ENCODE measurements at places on chromosomes 3 and 15. TPM values are rescaled to one million over a fixed set of nuclear protein-coding genes. Genes with fewer than 3 reads are reported as not detected.

CCR9 gene
- not detected for total RNA-seq

PIERCE2 gene
- total RNA-seq, result 5.7 TPM

GOLGA6B gene
- total RNA-seq, result not detected

C2CD4B gene
- 7.2 TPM for total RNA-seq

ISG20 gene
- 35.6 TPM for total RNA-seq

- H3K4me3 ChIP-seq, result no peak overlapping the region
- no peaks in the 10 kb centered on the region for H3K36me3 ChIP-seq
- H3K4me1 ChIP-seq, result peaks cover 3% of the 10 kb centered on the region
- H3K27ac ChIP-seq, result no peak overlapping the region
- H3K27me3 ChIP-seq, result no peaks in the 10 kb centered on the region
Measured at GRCh38 chr3:57094575-57094974, 34.1 kb downstream of the SPATA12 start.

DNA sequence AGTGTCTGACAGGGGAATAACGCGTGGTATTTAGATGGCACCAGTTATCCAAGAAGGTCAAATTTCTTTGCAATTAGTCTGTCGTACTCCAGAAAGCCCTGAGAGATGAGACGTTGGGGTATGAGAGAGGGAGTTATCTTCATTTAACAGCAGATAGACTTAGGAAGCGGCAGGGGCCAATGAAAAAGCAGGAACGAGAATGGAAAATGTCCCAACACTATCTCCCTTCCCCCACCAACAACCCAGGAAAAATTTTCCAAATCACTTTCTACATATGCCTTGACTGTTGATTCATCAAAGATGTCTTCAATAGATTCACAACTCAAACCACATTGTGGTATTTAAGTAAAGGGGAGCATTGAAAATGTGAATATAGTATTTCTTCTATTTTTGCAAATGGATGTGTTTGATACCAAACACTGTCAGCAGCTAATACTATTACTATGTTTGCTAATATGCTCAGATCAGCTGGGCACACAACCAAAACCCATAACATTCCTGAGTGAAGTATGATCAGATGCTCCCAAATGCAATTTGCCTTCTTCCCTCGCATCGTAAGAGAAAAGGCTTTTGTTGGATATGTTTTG, 13.3 kb upstream of the GREM1 start:
- H3K27me3 ChIP-seq, result peaks cover 7% of the 10 kb centered on the region
- no peak overlapping the region for H3K4me3 ChIP-seq
- no peaks in the 10 kb centered on the region for H3K36me3 ChIP-seq
- no peak for DNase-seq
- H3K4me1 ChIP-seq, result no peaks in the 10 kb centered on the region
- H3K27ac ChIP-seq, result no peak overlapping the region

DNA sequence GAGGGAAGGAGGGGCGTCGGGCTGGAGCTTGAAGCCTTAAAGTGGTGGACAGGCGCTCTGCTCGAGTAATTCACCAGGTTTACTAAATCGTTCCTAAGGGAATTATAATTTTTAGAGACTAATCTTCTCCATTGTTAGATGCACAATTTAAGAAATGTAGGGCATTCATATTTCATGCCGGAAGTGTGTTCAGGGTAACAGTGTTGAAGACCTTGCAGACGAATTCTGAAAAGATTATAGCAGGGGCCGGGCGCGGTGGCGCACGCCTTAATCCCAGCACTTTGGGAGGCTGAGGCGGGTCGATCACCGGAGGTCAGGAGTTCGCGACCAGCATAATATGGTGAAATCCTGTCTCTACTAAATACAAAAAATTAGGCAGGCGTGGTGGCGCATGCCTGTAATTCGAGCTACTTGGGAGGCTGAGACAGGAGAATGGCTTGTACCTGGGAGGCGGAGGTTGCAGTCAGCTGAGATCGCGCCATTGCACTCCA, 365 bp upstream of the GTF2A2 start:
- H3K27me3 ChIP-seq, result no peaks in the 10 kb centered on the region
- H3K4me1 ChIP-seq, result peaks cover 20% of the 10 kb centered on the region
- no peak overlapping the region for H3K4me3 ChIP-seq
- DNase-seq, result no peak

DNA sequence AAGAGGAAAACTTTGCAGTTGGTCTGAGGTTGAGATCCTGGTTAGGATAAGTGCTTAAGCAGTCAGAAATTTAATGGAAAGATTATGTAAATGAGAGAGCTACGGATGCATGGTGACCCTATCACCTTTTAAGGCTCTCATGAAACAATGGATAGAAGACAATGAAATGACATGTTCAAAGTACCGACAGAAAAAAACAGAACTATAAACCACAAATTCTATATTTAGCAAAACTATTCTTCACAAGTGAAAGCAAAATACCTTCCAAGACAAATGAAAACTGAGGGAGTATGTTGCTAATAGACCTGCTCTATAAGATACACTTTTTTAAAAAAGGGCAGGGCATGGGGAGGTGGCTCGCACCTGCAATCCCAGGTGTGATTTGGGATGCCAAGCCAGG, 32.2 kb downstream of the DNAAF4 start:
- H3K27me3 ChIP-seq, result no peaks in the 10 kb centered on the region
- no peak overlapping the region for H3K27ac ChIP-seq
- no peak for DNase-seq
- H3K4me1 ChIP-seq, result no peaks in the 10 kb centered on the region
- no peak overlapping the region for H3K4me3 ChIP-seq

DNA sequence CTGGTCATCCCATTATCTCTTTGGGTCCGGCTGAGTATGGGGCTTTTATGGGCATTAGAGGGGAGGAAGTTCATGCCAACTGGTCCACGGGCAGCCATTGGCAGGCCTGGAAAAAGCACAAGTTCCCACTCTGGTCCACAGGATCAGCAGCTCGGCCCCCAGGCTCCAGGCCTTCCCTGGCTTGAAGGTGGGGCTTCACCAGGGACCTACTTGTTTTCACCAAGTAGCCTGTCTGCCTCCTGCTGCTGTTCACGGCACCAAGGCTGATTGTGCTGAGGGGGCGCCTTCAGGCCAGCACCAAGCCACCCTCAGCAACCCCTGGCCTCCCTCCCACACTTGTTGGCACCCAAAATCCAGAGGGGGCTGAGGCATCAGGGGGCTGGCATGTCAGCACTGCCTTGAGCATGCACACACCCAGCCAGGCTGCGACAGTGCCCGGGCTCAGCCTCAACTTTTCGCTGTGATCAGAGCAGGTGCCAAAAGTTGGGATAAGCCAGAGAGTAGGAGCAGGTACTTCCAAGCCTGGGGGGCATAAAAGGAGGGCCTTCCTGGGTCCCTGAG, 9.1 kb upstream of the TOP2B start:
- no peaks in the 10 kb centered on the region for H3K27me3 ChIP-seq
- no peak overlapping the region for H3K27ac ChIP-seq

DNA sequence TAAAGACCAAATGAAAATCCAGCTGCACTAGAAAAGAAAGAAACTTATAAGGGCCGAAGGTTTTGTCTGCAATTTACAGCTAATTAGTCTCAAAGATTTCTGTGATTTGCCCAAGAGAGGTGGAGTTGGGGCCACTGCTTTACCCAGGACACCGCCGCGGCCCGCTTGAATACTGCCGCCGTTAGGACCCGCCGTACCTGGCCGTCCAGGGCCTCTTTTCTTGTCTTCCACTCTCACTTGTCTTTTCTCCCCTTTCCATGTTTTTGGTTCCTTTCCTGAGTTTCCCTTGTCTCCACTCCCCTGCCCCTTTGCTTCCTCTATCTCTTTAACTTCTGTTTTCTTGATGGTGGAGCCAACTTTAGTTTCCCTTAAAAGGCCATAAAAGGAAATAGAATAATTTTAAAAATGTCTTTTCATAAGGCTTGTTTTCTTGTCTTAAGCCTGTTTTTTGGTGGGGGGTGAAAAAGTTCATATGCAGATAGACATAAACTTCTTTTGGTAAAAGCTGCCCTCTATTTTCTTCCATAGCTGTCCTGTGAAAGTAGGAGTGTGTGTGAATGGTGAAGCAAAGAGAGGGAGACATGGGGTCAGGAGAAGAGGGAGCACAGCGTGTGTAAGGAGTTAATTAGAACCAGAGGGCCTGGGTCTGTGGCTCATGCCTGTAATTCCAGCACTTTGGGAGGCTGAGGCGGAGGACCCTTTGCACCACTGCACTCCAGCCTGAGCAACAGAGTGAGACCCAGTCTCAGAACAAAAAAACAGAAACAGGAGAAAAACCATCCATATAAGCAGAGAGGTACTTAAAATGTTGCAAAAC, 16.0 kb upstream of the CCNL1 start:
- H3K27ac ChIP-seq, result peak overlapping the region; percentile 97
- peak; percentile 56 for DNase-seq
- H3K4me3 ChIP-seq, result peak overlapping the region; percentile 24
- peaks cover 7% of the 10 kb centered on the region for H3K4me1 ChIP-seq

DNA sequence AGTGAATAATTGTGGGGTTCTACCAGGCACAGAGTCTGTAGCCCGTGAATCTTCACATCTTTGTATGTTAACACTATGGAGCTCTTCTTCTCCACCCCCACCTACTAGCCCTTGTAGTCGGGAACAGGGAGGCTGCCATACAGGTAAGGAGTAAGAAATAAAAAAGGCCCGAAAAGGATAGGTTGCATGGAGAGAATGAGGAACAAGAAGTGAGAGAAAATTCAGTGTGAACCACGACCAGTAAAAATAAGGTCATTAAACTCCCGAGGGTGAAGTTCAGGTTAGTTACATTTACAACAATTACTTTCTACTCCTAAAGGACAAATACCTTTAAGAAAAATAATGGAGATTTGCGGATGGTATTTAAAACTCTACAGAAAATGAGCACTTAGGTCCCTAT, 53.3 kb downstream of the OSBPL10 start:
- DNase-seq, result no peak
- no peak overlapping the region for H3K4me3 ChIP-seq
- peaks cover 5% of the 10 kb centered on the region for H3K4me1 ChIP-seq
- no peaks in the 10 kb centered on the region for H3K36me3 ChIP-seq
- no peaks in the 10 kb centered on the region for H3K27me3 ChIP-seq

DNA sequence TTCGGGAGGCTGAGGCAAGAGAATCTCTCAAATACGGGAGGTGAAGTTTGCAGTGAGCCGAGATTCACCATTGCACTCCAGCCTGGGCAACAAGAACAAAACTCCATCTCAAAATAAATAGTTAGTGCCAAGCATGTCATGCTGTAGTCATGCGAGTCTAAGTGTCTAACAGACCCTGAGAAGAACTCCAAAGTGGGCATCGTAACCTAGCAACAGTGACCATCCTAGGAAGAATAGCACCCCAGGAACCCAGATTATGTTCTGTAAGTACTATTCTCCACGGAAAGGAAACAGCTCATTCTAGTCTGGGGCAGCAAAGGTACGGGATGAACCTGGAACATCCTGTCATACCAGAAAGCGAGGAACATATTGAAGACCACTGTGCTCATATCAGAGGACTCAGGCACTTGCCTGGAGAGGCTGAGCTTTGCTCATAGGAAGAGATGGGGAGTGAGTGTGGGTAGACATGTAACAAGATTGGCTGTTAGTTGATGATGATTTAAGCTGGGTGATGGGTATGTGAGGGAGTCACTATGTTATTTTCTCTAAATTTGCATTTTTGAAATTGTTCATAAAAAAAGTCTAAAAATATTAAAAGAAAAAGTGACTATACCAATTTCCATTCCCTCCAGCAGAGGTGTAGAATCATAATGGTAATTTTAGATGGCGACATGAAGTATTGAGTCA, 31.7 kb downstream of the BCL2L10 start:
- no peak overlapping the region for H3K27ac ChIP-seq
- no peaks in the 10 kb centered on the region for H3K27me3 ChIP-seq
- no peak for DNase-seq
- no peak overlapping the region for H3K4me3 ChIP-seq
- no peaks in the 10 kb centered on the region for H3K36me3 ChIP-seq
